CD4-positive, alpha-beta memory T cell (primary cell): ENCODE measurements at places on chromosomes 13 and 19.

DNA sequence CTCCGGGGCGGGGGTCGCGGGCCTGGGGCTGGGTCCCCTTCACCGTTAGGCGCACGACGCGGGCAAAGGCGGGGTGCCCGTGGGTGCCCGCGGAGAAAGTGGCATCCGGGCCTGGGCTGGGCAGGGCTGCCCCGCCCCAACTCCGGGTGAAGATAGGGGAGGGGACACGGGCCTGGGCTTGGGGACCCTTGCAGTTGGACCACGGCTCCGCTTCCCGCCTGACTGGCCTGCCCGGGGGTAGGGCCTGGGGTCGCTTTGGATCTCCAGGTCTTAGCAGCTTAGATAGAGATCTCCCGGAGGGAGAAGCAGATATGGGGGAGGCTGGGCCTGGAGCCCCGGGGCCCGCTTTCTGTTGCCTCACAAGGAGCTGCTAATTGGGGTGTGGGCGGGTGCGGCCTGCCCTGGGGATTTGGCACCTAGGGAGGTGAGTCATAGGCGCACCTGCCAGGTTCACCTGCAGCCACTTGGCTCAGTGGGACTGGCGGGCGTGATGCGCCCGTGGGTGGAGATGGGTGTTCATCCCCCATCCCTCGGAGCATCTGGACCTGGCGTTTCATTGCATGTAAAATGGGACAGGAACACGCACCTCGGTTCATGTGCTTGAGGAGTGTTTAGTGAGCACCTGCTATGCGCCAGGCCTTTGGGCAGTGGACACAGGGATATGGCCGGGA is 585 bp downstream of the MAP1S start:
- DNase-seq = peak; percentile 17

GRCh38 chr13:74414458-74414857 is 280.3 kb upstream of the KLF12 start:
- DNase-seq = no peak

DNA sequence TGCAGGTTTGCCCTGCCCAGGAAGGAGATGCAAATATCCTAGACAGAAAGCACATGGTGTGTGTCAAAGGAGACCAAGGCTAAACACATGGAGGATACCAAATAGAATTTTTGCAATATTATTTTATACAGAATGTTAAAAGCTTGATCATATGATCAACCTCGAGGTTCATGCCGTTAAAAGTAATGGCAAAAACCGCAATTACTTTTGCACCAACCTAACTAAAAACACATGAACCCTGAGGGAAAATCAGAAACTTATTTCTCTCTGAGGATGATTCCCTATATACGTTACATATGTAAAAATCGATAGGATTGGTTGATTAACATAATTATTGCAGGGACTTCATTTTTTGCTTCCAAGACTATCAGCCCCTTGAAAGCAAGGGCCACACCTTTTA is 88.1 kb downstream of the MZT1 start:
- DNase-seq = no peak

- no peak for DNase-seq
Measured at GRCh38 chr19:48633148-48634035, 3.8 kb downstream of the DBP start.

DNA sequence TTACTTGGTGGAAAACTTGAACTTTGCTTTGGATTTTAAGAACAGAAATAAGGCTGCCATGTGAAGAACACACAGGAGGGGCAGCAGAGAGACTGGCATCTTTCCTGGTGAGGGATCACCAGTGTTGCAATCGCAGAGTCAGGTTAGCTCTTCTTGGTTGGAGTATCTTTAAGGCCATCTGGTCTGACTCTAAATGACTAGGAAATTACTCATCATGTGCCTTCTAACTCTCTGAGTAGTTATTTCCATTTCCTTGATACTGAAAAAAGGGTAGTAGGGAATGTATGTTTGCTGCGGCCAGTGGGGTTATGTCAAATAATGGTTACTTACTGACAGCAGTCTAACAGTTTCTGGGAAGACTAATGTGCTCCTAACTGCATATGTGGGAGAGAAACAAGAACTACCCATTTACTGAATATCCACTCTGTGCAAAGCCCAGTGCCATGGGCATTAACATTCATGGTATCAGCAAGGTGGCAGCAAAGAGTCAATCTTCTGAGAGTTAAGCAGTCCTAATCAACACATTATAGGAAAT is 122.1 kb downstream of the COG6 start:
- peak; percentile 37 for DNase-seq

GRCh38 chr13:28147495-28147894 is 9.2 kb downstream of the PAN3 start:
- DNase-seq = no peak

DNA sequence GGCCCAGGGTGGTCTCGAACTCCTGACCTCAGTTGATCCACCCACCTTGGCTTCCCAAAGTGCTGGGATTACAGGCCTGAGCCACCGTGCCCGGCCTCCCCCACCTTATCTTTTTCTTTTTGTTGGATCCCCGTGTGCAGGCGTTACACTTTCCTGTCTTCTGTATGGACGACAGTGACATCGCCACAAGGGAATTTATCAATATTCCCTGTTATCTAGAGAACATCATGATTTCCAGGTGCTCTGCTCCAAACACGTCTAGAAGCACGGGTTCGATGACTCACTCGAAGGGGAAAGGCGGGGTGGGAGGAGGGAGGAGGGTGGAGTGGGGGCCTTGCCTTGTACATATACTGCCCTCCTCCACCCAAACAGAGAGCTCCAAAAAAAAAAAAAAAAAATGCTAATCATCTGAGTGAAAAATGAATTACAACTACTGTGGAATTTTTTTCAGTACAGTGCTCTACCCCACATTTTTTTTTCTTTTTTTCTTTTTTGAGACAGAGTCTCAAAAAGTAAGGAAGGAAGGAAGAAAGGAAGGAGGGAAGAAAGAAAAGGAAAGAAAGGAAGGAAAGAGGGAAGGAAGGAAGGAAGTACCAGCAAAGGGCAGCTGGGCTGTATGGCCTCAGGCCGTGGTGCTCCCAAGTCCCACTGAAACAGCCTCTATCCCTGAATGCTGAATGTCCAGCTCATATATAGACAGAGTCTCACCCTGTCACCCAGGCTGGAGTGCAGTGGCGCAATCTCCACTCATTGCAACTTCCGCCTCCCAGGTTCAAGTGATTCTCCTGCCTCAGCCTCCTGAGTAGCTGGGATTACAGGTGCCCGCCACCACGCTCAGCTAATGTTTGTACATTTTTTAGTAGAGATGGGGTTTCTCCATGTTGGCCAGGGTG is 36.8 kb downstream of the INSR start:
- no peak for DNase-seq

DNA sequence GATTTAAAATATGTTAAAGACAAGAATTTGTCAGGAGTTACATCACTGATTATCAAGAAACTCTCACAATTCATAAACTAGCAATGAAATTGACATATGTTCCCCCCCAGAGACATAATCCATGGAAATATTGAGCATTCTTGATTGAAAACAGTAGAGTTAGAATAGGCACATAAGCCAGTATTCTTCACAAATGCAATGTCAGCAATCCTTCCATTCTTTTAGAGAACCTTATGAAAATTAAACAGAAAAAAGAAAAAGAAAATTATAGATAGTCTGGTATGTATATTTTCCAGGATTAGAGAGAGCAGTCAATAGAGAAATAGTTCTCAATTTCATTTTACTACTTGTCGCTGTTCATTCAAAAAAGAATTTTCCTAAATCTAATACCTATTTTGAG is 458.4 kb downstream of the EFNB2 start:
- no peak for DNase-seq

GRCh38 chr13:108070491-108070890 is 144.8 kb downstream of the LIG4 start:
- no peak for DNase-seq

DNA sequence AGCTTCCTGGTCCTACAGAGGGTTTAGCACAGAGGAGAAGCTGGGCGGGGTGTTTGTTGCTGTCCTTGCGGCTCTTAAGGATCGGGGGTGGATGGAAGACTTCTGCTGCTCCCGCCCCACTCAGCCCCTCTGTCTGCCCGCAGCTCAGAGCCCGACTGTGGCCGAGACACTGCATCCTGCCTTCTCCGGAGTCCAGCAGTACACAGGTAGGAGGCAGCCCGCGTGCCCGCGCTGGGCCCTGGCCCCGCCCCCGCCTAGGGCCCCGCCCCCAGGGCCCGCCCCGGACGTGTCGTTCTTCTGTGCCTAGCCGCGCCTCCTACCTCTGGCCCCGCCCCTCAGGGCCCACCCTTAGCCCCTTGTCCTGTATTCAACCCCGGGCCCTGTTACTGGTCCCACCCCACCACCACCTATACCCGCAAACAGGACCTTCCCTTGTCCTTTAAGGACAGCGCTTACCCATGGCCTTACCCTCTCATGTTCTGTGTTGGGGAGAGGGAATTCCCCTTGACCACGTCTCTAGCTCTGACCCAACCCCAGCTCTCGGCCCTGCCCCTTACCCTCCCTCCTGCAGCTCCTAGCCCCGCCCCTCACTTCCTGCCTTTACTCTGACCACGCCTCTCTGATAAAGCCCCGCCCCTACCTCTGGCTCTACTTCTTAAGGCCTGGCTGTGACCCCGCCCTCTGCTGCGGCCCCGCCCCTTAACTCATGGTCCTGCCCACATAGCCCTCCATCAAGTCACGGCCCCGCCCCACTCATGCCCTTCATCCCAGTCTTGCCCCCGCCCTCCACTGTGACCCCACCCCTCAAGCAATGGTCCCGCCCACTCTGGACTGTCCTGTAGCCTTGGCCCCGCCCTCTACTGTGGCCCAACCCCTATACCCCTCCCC is 60.5 kb downstream of the CELF5 start:
- DNase-seq = peak; percentile 72

GRCh38 chr13:112250788-112251445 is 125.2 kb upstream of the SPACA7 start:
- no peak for DNase-seq

DNA sequence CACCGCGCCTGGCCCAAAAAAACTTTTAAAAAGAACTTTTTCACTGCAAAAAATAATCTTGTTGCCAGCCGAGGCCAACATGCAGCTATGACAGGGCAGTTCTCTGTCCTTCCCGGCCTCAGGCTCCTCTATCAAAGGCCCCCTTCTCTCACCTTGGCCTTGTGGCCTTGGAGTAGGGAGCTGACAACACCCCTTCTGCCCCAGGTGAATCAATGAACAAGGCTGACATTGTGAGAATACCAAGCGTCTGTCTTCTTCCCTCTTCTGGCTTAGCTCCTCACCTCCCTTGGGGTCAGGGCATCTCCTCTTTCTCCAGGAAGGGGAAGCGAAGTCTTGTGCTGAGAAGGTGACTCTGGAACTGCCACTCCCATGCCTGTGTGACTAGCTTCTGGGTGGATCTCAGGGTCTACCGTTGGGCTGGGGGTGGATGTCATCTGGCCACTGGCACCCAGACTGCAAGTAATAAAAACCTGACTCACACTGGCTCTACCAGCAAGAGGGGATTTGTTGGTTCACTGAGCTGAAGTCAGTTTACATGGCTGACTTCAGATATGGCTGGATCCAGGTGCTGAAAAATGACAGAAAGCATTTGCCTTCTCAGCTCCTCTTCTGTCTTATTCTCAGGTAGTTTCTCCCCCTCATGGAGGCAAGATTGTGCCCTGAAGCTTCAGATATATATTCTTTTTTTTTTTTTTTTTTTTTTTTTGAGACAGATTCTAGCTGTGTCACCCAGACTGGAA is 6.3 kb downstream of the C19orf38 start:
- no peak for DNase-seq

DNA sequence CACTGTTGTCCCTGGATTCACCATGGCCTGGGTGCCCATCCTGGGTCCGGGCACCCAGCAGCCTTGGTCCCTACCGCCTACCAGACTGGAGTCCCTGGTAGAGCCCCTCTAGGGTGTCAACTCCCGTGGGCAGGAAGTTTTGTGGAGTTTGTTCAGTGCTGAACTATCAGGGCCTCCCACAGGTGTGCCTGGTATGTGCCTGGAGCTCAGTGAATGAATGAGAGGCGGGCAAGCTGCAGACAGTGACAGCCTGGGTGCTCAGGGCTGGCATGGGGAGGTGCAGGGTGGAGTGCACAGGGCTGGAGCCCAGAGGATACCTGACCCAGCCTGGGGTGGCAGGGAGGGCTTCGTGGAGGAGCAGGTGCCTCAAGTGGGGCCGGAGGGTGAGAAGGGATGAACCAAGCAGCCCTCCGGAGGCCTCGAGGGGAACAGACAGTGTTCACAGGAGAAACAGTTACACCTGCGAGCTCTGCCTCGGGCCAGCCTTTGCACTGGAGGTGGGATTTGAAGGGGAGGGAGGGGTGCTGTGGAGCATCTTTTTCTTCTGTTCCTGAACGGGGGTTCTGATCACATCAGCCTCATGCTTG is 29.6 kb downstream of the PAK4 start:
- DNase-seq = no peak

DNA sequence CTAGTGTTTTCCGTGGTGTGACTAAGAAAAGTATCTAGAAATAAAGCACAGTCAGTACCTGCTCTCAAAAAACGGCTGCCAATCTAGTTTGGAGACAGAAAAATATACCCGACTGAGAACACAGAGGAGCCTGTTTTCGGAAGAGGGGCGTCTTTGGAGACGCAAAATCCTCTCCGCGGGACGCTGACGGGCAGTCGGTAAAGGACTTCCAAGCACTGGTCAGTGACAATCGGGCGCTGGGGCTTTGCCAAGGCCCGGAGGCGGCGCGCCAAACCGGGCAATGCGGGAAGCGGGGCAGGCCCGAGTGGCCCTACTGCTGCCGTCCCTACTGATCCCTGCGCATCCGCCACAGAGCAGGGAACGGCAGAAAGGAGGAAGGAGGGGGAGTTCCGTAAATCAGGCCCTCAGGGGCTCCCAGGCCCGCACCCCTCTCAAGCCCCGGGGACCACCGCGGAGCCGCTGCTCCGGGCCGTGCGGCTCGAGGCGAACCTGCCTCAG is 588 bp upstream of the DPY19L3 start:
- DNase-seq = no peak

DNA sequence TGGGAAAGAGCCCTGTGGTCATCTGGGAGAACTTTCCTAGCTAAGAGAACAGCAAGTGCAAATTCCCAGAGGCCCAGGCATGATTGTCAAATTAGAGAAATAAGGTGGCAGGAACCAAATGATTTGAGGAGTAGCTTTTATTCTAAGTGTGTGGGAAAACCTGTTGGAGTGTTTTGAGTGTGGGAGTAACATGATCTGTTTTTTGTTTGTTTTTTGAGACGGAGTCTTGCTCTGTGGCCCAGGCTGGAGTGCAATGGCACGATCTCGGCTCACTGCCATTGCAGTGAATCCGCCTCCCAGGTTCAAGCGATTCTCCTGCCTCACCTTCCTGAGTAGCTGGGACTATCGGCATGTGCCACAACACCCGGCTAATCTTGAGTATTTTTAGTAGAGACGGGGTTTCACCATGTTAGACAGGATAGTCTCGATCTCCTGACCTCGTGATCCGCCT is 2.4 kb downstream of the SAE1 start:
- no peak for DNase-seq

GRCh38 chr13:26656919-26657318 is 99.4 kb downstream of the WASF3 start:
- DNase-seq = no peak

- no peak for DNase-seq
Measured at GRCh38 chr13:80618781-80619180, 277.9 kb upstream of the SPRY2 start.

DNA sequence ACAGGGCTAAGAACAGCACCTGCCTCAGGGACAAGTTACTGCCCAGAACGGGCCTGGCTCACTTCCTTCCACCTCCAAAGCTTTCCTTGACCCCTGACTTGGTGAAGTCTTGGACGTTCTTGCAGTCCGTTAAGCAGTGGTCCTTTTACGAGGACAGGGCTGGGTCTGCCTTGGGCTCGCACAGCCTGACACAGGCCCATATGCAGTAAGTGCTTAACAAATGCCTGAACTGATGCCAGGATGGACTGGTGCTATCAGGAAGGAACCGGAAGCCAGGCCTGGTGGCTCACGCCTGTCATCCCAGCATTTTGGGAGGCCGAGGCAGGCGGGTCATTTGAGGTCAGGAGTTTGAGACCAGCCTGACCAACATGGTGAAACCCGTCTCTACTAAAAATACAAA is 1.8 kb upstream of the PLK5 start:
- DNase-seq = no peak

GRCh38 chr19:1261798-1262622 is 7.1 kb upstream of the CIRBP start:
- peak; percentile 79 for DNase-seq
